ENCODE measurements at places on chromosomes 2 and 18.

- no peaks in the 10 kb centered on the region for H3K27me3 ChIP-seq
- H3K4me1 ChIP-seq: no peaks in the 10 kb centered on the region
- no peak overlapping the region for H3K4me3 ChIP-seq
- H3K36me3 ChIP-seq: no peaks in the 10 kb centered on the region
- no peak for DNase-seq
Observed at GRCh38 chr18:35071819-35072247, 30.6 kb downstream of the MAPRE2 start.

- no peaks in the 10 kb centered on the region for H3K36me3 ChIP-seq
- no peaks in the 10 kb centered on the region for H3K27me3 ChIP-seq
- DNase-seq: no peak
- H3K4me3 ChIP-seq: no peak overlapping the region
Observed at GRCh38 chr2:240250150-240250984, 109.9 kb upstream of the OTOS start.

DNA sequence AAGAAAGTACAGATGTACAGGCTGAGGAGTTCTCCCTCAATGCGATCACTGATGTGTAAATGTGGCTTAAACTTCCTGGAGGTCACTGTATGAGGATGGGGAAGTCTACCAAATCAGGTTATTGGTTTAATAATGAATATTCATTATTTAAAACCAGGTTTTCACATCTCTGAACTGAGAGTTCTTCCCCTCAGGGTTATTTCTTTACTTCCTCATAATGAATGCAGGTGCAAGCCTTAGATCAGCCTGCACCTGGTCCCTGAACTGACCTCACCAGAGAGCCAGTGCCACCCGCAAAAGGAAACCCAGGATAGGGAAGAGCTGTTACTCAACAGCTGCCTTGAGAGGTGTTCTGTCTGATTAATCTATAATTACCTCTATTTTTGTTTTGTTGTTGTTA lies 369.0 kb downstream of the EPHA4 start:
- no peak for DNase-seq
- H3K4me1 ChIP-seq: peaks cover 37% of the 10 kb centered on the region
- H3K36me3 ChIP-seq: no peaks in the 10 kb centered on the region
- H3K27me3 ChIP-seq: no peaks in the 10 kb centered on the region
- peak overlapping the region; percentile 51 for H3K27ac ChIP-seq

DNA sequence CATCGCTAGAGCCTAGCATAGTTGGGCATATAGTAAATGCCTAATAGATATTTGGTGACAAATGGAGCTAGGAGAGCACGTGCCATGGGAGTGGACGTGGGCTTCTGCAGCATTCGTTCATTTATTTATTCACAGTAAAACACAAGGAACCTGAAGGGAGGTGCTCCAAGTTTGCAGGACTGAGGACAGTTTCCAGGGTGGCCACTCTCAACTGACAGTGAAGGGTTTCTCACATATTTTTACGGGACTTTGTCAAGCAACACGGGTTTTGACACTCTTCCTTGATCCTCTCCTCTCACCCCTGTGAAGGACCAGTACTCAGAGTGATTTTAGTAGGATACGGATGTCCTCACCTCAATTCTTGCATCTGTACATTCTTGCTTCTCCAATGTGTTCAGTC lies 135.0 kb upstream of the TTC39C start:
- H3K36me3 ChIP-seq: no peaks in the 10 kb centered on the region
- H3K27ac ChIP-seq: no peak overlapping the region
- no peak overlapping the region for H3K4me3 ChIP-seq
- H3K4me1 ChIP-seq: no peaks in the 10 kb centered on the region
